Renal cortex interstitium (tissue), 15 donors: ENCODE measurements at places on chromosomes 2 and 18. TPM values are rescaled to one million over a fixed set of nuclear protein-coding genes. Genes with fewer than 3 reads are reported as not detected.

PPM1G gene
- polyA plus RNA-seq, result 84.3 TPM

TM4SF20 gene
- polyA plus RNA-seq, result 0.11 TPM

DYNAP gene
- polyA plus RNA-seq, result not detected

MTCL1 gene
- polyA plus RNA-seq, result 58.2 TPM

SPATA3 gene
- polyA plus RNA-seq, result not detected

PKDCC gene
- polyA plus RNA-seq, result 334 TPM

NDC80 gene
- polyA plus RNA-seq, result 28.4 TPM

FEV gene
- 0.14 TPM for polyA plus RNA-seq

IL36G gene
- 0.27 TPM for polyA plus RNA-seq

ASIC4 gene
- polyA plus RNA-seq, result 0.29 TPM

EPHA4 gene
- 59.0 TPM for polyA plus RNA-seq

SLC4A3 gene
- 6.2 TPM for polyA plus RNA-seq

CD28 gene
- 1.9 TPM for polyA plus RNA-seq

TMEFF2 gene
- 15.6 TPM for polyA plus RNA-seq

DSG1 gene
- polyA plus RNA-seq, result 0.03 TPM

CRACDL gene
- polyA plus RNA-seq, result 2.8 TPM

MAPK4 gene
- polyA plus RNA-seq, result 10.5 TPM
